CD8-positive, alpha-beta T cell (primary cell): ENCODE measurements at places on chromosomes 1 and 21.
A peak's percentile ranks its signal among the peaks of the same experiment; 100 is the strongest.

- DNase-seq, result no peak
These were observed 89.8 kb downstream of the ADSS2 start for GRCh38 chr1:244361764-244362473.

- DNase-seq, result no peak
These were observed 27.1 kb upstream of the C1orf105 start for GRCh38 chr1:172393354-172393753.

- DNase-seq, result no peak
These were observed 45.8 kb downstream of the MIGA1 start for GRCh38 chr1:77825131-77825709.

DNA sequence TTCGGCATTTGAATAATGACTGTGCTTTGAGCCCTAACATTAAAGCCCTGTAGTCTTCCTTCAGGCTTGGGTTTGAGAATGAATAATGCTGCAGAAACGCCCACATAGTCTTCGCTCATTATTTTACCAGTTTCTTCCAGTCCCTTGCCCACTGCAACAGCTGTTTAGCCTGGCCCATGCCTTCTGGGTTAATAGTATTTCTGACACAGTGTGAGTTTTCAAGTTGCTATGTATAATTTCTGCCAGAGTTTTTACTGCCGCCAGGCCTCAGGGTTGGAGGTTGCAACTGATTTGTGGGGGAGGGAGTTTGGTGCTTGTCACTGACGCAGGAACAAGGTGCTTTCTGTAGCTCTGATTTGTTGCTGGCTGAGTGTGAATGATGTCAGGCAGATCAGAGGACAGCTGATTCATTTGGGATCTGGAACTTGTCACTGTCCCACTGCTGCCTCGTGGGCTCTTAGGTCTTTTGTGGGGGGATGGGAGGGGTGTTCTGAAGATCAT lies 109.8 kb downstream of the MAST2 start:
- DNase-seq, result peak; percentile 14

DNA sequence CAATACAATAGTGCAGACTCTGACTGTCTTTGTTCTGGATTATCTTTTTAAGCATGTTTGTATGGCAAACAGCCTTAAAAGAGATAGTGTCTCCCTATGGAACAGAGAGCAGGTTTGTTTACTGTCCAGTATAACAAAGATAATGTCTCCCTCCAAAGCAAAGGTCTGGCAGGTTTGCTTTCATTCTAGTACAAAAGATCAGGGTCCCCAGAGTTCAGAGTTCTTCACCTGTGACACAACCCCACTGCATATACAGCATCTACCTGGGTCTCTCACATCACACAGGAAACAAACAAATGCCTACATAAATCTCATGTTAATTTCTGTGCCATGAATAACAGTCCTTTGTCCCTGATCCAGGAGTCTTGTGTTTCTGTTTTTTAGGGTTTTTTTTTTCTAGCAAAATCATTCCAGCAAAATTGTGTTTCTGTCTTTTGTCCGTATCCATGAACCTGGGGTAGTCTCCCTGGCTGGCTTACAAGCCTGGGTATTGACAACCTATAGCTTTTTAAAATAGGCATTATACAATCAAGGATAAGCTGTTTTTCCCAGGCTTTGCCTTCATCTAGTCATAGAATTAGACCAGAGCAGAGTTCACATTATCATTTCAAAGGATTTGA lies 89.4 kb upstream of the PTBP2 start:
- DNase-seq, result no peak

- DNase-seq, result no peak
These were observed 33.7 kb downstream of the SOD1 start for GRCh38 chr21:31693222-31693621.
